NCI-H524 (cell line): ENCODE measurements at places on chromosomes 5 and 9.
A peak's percentile ranks its signal among the peaks of the same experiment; 100 is the strongest.

GRCh38 chr5:125409234-125409860, 662.9 kb upstream of the ZNF608 start:
- DNase-seq = no peak

- peak; percentile 78 for DNase-seq
Measured at GRCh38 chr5:43007911-43008362, 32.2 kb downstream of the ANXA2R start.

DNA sequence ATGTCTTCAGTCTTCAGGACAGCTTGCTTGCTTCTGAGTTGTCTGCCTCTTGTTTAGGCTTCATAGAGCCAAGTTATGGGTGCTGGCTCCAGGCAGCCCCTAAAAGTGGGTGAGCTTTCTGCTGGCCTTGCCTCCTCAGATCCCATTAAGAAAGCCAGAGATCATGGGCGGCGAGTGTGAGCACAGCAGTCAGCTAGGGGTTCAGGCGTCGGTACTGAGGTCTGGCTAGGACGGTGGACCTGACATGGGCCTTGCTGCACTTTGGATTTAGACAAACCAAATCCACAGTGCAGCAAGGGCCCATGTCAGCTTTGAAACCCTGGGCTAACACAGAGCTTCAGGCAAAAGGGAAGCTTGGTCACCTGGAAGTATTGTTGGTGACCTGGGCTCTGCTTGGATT, 17.6 kb downstream of the PSAT1 start:
- DNase-seq = no peak

- no peak for DNase-seq
Measured at GRCh38 chr5:96952118-96952750, 16.4 kb downstream of the LNPEP start.

GRCh38 chr5:78661691-78662090, 13.1 kb upstream of the LHFPL2 start:
- no peak for DNase-seq

- DNase-seq = peak; percentile 16
Measured at GRCh38 chr5:149166128-149166527, 24.8 kb downstream of the ABLIM3 start.

DNA sequence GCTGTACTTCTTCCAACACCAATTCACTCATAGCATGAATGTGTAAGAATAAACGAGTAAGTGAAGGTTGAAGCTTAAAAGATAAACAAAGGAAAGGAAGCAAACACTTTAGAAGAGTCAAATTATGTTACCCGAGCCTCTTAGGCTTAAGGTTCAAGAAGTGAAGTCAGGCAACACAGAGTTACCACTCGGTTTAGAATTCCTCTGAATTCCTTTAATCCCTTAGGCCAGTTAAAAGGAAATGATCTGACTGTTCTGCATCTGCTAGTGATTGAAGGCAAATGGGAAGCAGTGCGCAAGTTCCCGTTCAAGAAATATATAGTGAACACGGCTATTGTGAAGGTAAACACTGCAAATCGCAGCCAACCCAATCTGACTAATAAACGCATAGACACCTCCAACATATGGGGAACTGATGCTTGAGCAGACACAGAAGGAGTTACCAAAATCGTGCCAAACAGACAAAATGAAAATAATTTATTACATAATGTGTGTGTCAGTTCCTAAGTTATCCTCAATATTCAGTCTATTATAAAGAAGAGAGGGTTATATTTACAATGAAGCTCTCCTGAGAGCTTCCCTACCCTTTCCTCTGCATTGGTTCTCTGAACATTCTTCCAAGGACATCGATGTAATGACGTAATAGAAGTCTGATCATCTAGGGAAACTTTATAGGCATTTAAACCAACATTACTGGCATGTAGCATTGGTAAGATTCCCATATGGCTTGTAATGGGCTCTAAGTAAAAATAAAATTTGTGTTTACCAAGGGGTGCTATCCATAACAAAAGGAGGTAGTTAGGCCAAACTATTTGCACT, 837.1 kb upstream of the ZNF608 start:
- DNase-seq = no peak

- DNase-seq = peak; percentile 58
Measured at GRCh38 chr9:133572821-133573361, 36.3 kb downstream of the FAM163B start.

DNA sequence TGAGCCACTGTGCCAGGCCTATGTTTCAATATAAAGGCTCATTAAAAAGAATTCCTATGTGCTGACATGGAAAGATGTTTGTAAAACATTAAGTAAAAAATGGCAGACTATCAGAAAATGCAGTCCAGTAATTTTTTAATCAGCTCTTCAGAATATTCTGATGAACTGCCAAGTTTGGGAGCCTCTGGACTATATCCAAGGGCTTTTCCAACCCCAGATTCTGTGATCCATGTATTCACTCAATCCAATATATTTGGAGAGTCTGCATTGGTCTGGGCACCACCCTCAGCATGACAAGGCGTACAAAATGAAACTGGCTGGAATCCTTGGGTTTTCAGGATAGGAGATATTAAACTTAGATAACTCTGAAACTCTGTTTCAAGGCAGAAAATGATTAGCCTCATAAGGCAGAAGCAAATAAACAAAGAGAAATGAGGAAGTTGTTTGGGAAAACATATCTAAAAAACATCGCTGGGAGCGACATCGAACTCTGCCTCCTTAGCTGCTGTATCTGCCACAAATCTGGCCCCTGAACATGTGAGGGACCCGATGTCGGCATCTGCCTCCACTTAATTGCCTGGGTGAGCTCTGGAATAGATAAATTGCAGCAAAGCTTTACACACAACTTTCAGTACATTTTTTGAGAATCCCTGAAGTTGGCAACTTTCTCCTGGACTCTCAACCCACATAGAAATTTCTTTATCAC, 14.4 kb downstream of the PDE6A start:
- no peak for DNase-seq
